ENCODE measurements at places on chromosomes 3 and 15. TPM values are rescaled to one million over a fixed set of nuclear protein-coding genes. Genes with fewer than 3 reads are reported as not detected.

GRCh38 chr3:126952983-126953660 lies 29.8 kb upstream of the PLXNA1 start:
- DNase-seq: no peak

GRCh38 chr15:92629975-92630626 lies 25.5 kb downstream of the FAM174B start:
- peak; percentile 78 for DNase-seq

DNA sequence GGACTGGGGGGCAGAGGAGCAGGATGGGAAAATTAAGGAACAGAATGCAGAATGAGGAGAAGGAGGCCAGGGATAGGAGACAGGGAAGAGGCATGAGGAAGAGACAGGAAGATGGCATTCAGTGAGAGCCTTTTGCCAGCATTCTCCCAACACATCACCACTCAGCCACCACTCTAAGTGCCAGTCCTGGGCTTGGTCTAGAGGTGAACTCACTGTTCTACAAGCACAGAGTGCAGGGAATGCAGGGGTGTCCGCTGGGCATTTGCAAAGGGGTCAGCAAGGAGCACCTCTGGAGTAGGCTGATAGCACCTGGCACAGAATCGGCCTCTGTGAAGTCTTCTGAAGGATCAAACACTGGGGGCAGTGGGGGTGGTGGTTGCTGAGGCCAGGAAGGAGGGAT lies 14.6 kb upstream of the IGDCC3 start:
- no peak for DNase-seq

- no peak for DNase-seq
Observed at GRCh38 chr3:169245631-169246030, 417.9 kb downstream of the MECOM start.

GRCh38 chr15:40380636-40381035 lies 1.9 kb upstream of the KNSTRN start:
- no peak for DNase-seq

DNA sequence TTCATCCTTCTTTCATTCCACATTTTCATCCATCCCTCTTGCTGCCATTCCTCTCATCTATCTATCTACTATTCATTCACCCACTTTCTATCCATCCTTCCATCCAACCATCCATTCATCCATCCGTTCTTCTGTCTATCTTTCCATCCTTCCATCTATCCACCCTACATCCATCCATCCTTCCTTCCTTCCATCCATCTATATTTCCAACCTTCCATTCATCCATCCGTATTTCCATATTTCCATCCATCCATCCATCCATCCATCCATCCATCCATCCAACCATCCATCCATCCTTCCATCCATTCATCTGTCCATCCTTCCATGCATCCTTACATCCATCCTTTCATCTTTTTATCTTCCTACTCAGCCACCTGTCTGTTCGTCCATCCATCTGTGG lies 14.0 kb downstream of the SLC6A20 start:
- DNase-seq: no peak

GRCh38 chr15:90143166-90143655 lies 40.9 kb upstream of the IDH2 start:
- peak; percentile 73 for DNase-seq

Gene UCN2
- not detected for total RNA-seq

Gene PDIA5
- total RNA-seq: 96.3 TPM

Gene C3orf22
- total RNA-seq: not detected

Measured in dermis blood vessel endothelial cell (primary cell).